Right forelimb (tissue), 1 donor: ENCODE measurements at places on chromosomes 3 and 15.

- no peak for DNase-seq
These were observed 83.6 kb downstream of the CCR1 start for GRCh38 chr3:46124216-46125177.

GRCh38 chr3:187565701-187566100 lies 104.5 kb downstream of the SST start:
- DNase-seq: no peak

- DNase-seq: peak; percentile 86
These were observed 10.4 kb downstream of the NR2F2 start for GRCh38 chr15:96340598-96341512.

GRCh38 chr3:85710490-85710889 lies 751.7 kb downstream of the CADM2 start:
- no peak for DNase-seq

DNA sequence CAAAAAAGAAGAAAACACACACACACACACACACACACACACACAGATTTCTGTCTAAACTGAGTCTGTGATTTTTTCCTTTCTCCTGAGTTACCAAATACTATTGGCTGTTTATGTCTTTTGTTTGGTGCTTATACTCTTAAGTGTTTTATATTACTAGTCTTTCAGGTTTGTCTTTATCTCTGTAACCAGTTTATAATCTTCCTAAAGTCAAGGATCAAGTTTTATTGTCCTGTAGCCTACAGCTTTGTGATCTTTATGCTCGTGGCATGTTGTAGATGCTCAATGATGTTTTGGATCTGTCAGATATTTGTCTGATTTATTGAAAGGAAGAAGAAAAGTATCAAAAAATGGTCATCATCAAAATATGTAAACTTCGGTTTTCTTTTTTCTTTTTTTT lies 4.6 kb downstream of the MAP2K5 start:
- DNase-seq: no peak

- DNase-seq: no peak
These were observed 64.4 kb upstream of the CSPG5 start for GRCh38 chr3:47643092-47643491.

DNA sequence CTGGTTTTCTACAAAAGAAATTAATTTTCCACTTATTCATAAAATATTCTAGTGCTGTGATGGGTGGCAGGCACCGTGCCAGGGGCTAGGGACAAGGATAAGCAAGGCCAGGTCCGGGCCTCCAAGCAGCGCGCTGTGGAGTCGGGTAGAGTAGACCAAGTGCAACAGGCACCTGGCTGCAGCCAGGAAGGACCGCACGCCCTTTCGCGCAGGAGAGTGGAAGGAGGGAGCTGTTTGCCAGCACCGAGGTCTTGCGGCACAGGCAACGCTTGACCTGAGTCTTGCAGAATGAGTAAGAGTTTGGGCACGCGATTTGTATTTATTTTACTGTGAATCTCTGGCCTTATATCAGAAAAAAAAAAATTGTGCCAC lies at the start of gene CASR:
Gene CASR (plus strand): TSS at position 148 of the 372 bp plus-strand sequence. CDS start 70,522 bp downstream, outside the sequence.
- no peak for DNase-seq

DNA sequence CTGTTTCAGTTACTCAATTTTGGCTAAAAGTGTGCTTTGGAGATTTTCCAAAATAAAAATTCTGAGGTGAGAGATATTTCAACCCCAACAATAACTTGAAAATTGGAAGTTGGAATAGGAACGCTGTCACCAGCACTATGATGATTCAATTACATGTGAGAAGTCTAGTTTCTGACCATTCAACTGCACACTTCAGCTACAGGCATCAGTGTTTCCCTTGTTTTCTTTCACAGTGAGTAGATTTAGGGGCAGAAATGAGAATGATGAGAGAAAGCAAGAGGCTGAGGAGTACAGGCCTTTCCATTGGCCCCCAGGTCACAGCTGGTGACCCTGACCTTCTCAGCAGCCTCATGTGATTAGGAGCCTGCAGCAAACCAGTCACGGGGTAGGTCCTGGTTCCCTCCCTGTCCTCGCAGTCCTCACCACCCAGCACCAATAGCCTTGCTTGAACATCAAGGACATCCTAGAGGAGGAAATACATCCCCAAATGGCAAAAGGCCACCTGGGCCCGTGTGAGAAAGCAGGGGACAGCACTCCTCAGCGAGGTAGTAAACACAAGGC lies 10.0 kb upstream of the FILIP1L start:
- DNase-seq: no peak

- DNase-seq: no peak
These were observed 52.7 kb downstream of the CAPN7 start for GRCh38 chr3:15258720-15259119.

DNA sequence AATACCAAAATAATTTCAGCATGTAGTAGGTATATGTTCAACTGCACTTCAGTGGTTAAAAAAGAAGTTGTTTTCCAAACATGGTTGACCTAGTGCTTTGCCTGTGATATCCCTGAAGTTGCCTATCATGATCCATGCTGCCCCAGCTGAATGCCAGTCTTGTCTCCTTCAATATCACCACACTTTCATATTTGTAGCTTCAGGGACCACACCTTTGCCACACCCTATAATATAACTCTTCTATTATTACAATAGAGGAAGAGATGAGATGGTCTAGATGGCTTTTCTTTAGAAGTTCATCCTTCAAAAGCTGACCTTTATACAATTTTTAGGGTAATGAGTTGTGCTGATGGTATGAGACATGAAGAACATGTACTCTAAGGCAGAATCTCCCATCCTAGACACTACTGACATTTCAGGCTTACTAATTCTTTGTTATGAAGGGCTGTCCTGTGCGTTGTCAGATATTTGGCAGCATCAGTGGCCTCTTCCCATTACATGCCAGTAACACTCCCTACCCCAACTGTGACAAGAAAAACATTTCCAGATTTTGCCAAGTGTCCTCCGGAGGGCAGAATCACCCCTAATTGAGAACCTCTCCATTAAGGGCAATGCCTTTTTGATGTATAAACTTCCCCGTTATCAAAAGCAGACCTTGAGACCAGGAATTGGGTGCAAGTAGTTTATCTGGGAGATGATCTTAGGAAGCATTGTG lies 76.2 kb upstream of the PLCL2 start:
- no peak for DNase-seq

GRCh38 chr15:92527197-92527596 lies 128.4 kb downstream of the FAM174B start:
- no peak for DNase-seq

GRCh38 chr15:90646662-90647305 lies 70.4 kb upstream of the BLM start:
- no peak for DNase-seq

GRCh38 chr15:90178468-90179435 lies 22.4 kb upstream of the SEMA4B start:
- no peak for DNase-seq

GRCh38 chr15:63354821-63355650 lies 26.6 kb downstream of the CA12 start:
- DNase-seq: no peak

DNA sequence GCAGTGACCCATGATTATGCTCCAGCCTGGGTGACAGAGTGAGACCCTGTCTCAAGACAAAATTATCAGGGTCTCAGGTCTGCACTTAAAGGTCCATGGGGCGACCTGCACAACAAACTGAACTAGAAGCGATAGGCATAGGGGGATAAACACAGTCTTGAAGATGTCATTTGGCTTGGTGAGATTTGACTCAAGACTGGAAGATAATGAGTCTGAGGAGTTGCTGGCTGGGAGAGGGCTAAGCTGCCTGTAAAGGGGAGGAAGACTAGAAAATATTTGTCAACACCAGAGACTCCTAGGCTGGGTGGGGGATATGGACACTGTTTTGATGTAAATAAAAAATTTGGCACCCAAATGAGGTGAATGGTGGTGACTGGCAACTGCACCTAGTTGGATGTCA lies 19.8 kb downstream of the GHRL start:
- no peak for DNase-seq

DNA sequence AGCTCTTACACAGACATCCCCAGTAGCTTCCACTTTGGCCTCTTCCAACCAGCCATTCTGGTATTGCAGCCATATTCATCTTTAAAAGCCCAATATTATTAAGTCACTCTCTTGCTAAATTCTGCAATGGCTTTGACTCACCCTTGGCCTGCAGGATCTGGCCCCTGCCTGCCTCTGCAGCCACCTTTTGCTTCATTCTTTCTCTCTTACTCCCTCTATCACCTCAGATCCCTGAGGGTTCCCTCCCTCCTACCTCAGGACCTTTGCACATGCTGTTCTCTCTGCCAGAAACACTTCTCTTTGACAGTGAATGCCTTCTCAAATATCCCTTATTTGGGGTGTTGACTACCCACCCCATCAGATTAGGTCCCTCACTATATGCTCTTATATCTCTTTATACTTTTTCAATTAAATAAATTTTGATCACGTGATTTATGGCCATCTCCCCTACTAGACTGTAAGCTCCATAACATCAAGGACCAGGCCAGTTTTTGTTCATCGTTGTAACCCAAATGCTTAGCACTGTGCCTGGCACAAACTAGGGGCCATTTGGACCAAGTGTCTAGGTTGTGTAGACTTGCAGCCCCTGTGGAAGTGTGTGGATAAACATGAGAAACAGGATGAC lies 32.3 kb upstream of the UBE2Q2 start:
- no peak for DNase-seq

- DNase-seq: peak; percentile 56
These were observed 2.6 kb upstream of the TIGIT start for GRCh38 chr3:114290911-114291901.

DNA sequence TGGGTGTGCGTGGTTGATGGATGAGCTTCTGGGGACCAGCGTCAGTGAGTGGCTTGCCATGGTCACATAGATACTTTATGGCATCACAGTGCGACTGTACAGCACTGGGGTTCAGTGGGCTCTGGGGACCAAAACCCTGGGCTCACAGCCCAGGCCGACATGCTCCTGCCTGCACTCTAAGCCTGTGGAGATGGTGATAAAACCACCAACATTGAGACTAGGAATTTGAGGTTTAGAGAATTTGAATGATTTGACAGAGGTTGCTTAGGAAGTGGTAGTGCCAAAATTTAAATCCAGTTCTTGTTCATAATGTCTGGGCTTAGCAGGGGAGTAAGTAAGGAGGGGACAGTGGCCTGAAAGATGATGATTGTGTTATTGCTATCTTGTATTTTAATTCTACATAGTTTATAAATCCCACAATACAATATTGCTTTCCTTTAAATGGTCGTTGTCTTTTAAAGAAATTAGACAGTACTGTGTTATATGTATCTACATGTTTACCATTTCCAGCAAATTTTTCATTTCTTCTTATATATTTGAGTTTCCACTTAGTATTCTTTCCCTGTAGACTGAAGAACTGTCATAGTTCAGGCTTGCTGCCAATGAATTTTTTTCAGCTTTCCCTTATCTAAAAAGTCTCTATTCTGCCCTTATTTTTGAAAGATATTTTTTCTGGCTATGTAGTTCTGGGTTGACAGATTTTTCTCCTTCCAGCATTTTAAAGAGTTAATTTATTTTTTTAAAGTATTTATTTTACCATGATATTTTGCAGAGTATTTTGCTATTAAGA lies 235.4 kb upstream of the RGMA start:
- DNase-seq: no peak

GRCh38 chr3:149954812-149955211 lies 15.9 kb downstream of the PFN2 start:
- DNase-seq: no peak

DNA sequence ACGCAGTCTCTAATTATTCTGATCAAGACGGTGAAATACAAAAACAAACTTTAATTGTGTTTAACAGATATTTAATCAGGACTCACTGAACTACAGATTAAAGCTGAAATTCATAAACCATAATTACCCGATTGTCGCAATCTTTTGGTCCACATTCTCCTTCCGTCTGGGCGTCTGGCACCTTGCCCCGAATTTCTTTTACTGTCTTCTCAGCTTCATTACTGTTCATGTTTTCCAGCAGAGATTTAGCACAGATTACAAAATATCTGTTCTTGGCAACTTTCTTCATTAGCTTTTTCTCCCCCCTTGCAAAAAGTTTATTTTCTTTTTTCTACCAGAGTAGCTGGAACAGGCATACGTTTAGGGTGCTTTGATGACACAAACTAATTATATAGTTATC lies 271.4 kb downstream of the TIGIT start:
- no peak for DNase-seq

- DNase-seq: peak; percentile 30
These were observed 24.9 kb upstream of the ATP2B2 start for GRCh38 chr3:10530241-10530640.

- no peak for DNase-seq
These were observed 261.9 kb upstream of the ICE2 start for GRCh38 chr15:60740787-60741354.

GRCh38 chr15:91853511-91853947 lies at the start of gene SLCO3A1:
Gene SLCO3A1 (plus strand): TSS chr15:91853708.
- DNase-seq: peak; percentile 84

GRCh38 chr3:71090207-71090606 lies 493.3 kb downstream of the FOXP1 start:
- no peak for DNase-seq

GRCh38 chr3:100563228-100563627 lies 46.2 kb upstream of the ADGRG7 start:
- DNase-seq: no peak

DNA sequence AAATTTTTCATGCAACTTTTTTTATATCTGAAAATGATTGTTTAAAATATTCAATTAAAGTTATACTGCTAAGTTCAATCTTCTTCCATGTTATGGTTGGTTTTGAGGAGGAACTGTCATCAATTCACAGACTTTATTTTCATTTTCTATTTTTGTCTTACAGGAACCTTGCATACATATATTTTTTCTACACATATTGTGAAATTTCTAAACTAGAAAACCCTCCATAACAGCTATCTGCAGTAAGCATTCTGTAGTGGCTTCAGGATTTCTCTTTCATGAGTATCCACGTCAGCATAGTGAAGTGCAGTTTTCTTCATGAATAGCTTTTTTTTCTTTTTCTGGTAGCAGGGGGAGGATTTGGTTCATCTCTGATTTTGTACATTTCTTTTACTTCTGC lies 48.2 kb downstream of the ATR start:
- no peak for DNase-seq

- peak; percentile 75 for DNase-seq
These were observed 39.1 kb downstream of the KLF13 start for GRCh38 chr15:31365655-31366127.

DNA sequence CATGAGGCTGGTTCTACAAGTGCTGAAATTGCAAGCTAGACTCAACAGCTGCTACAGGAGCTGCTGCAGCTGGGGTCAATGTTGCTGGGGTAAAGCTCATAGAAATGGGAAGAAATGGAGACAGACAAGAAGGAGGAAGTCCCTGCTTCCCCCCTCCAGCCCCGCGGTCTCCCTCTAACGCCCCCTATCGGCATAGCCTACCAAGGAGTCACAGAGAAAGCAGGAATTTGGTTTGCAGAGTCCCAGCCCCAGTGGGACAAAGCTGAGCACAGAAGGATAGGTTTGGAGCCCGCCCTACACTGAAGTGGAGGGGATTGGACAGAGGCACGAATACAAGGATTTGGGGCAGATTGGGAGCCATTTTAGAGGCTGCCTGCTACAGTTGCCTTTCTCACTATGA lies 176.9 kb upstream of the ANKRD28 start:
- no peak for DNase-seq

DNA sequence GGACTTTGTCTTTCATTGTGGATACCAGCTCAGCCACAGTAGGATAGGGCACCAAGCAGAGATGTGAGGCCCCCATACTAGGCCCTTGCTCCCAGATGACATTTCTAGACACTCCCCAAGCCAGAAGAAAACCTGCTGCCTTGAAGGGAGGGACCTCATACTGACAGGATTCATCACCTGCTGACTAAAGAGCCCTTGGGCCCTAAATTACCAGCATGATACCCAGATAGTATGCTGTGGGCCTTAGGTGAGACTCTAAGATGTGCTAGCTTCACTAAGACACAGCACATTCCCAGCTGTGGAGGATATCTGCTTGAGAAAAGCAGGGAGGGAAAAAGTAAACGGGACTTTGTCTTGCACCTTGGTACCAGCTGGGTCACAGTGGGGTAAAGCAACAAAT lies 324.0 kb downstream of the TBL1XR1 start:
- DNase-seq: no peak

GRCh38 chr15:69845159-69845558 lies 252.6 kb downstream of the TLE3 start:
- no peak for DNase-seq
